ENCODE measurements at places on chromosomes 16 and 17.

DNA sequence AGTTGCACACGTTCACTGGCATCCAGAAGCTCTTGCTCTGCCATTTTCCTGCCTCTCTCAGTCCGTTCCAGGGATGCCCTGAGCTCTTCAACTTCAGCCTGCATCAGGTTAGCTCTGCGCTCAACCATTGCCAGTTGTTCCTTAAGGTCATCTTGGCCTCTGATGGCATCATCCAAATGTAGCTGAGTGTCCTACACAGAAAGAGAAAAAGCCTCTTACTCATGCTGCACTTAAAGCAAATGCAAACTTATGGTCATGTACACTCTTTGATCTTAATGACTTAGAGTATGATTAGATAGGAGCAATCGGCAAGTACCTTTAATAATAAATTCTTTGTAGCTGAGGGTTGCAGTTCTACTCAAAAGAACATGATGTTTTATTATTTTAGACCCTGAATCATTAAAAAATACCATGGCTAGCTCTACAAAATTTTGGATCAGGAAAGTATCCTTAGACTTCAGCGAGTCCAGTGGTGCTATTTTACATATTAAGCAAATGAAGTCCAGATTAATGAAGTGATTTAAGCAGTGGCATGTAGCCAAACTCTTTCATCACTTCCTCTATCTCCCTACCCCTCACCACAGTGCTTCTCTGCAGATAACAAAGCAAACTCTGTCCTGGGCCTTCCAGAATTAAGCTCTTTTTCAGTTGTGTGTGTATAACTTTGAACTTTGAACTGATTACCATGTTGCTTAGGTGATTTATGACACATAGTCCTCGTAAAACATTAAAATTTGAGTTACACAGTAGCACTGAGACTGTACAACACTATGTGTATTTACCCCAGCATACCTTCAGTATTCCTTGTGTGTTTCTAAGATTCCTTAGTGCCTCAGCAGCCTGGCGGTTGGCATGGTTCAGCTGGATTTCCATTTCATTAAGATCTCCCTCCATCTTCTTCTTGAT is 22.1 kb downstream of the MYH4 start:
- DNase-seq, result no peak

DNA sequence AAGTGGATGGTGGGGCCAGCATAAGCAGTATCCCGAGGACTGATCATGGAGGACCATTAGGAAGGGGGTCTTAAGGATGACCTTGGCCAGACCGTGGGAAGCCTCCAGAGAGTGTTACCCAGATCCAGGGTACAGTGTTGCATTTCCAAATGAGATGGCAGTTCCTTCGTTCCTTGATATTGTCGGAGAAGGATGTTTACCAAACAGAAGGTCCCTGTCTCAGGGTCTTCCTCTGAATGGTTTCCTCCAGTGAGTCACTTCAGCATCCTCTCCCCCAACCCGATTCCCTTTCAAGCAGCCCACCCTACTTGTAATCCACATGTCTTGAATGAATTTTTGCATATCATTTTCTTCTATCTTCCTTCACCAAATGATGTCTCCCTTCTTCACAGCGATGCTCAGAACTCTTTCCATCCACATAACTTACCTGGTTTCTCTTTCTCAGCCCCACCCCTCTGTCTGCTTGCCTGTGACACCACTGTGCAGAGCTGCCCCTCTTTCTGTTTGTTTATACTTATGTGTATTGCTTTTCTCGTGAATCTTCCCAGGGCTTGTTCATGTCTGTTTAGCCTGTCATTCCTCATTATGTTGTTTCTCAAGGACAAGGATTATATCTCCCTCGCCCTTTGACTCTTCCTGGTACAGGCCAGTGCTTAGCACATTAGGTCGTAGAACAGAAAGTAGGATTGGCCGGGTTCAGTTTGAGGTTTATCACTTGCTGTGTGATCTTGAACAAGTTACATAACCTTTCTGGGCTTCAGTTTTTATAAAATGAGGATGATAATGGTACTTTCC is 5.7 kb downstream of the GOSR2 start:
- no peak for DNase-seq

GRCh38 chr17:67456103-67456502 is 79.0 kb downstream of the PITPNC1 start:
- DNase-seq, result no peak

DNA sequence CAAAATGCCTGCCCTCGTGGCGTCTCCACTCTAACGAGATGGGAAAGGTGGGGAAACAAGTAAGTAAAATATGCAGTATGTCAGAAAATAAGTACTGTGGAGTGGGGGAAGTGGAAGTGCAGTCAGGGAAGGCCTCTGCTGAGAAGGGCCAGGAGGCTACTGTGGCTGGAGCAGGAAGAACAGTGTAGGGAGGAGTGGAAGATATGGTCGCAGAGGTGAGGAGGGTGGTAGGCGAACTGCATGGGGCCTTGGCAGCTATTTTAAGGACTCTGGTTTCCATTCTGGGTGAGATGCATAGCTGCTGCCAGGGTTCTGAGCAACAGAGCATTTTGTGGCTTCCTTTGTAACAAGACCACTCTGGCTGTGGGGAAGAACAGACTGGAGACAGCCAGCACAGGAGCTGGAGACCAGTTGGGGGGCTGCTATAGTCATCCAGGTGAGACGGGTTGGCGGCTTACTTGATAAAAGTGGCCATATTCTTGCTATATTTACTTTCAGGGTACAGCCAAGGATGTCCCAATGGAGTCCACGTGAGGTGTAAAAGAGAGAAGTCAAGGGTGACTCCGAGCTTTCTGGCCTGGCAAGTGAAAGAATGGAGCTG is 42.6 kb downstream of the CYTH1 start:
- no peak for DNase-seq

DNA sequence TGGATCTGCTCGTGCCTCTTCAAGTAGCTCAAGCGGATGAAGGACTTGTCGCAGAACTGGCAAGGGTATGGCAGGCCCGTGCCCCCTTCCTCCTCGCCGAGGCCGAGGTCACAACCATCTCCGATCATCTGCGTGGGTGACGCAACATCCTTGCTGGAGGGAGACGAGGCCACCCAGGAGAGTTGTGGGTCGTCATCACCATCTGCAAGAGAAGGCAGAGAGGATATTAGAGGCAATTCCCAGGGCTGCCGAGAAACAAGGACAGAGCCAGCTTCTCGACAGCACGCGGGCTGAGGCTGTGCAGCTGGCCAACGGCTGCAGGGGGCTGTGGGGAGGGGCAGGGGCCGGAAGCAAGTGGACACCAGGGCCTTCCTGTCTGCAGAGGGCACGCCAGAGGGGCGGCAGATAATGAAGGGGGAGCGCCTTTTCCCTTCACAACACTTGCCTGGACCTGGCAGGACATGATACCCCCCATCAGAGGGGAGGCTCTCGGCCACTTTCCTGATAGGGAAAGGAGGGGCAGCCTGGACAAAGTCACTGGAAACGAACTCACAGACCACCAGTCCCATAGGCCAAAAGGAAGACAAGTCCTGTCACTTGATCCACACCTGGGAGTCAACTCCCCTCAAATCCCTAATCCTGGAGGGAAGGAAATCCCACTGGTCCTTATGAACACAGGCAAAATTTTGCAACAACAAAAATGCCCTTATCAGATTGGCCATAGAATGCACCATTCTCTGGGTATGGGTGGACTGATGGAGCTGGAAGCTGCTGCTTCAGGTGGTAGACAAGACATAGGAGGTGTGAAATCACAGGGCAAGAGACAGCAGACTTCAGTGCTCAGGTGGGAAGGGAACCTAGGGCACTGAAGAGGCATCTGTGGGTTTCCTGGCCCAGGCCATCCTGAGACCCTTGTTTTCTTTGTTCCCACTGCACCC is 217.0 kb downstream of the ZNF423 start:
- no peak for DNase-seq

DNA sequence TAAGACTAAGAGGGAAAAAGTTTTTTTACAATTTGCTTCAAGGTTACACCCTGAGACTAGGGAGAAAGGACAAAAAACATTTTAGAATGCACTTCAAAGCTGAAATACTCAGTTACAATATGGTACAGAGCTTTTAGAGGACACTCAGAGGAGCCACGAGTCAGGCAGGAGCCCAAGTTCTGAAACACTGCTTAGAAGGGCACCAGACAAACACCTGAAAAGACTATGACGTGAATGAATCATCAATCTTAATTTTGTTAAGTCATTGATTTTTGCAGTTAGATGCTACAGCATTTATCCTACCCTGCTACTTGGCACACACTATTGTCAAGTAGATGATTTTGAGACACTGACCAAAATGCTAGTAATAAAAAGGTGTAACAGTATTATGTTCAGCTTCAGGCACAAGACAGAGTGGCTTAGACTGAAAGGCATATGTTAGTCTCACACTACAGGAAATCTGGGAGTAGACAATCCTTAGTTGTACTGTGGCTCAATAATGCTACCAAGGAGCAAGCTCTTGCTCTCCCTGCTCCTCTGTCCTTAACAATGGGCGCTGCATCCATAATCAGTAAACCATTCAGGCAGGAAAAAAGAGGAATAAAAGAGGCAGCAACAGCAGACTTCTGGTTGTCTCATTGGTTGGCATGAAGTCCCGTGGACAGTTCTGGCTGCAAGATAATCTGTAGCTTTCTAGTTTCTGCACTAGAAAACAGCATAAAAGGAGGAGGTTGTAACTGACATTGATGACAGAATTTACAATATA is 151.8 kb downstream of the ABCA8 start:
- DNase-seq, result no peak

GRCh38 chr16:683396-684070 is 601 bp downstream of the JMJD8 start:
- no peak for DNase-seq

DNA sequence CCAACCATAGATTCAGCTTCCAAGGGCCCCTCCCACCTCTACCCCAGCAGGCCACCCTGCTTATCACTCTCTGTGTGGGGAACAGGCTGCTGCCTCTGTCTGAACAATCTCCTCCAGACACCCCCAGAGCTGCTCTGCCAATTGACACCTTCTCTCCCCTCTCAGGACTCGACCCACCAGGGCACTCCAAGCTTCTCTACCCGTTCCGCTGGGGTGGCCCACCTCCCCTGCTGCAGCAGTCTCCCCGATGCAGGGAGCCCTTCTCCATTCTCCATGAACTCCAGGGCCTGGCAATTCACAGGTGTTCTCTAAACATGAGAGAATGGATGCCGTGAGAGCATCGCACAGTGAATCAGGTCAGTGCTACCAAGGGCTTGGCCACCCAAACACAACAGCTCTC is 28.3 kb upstream of the FAAP100 start:
- DNase-seq, result no peak

- peak; percentile 46 for DNase-seq
Measured at GRCh38 chr16:22353191-22353919, 21.1 kb downstream of the CDR2 start.

- DNase-seq, result no peak
Measured at GRCh38 chr17:56148333-56148732, 4.9 kb upstream of the ANKFN1 start.

DNA sequence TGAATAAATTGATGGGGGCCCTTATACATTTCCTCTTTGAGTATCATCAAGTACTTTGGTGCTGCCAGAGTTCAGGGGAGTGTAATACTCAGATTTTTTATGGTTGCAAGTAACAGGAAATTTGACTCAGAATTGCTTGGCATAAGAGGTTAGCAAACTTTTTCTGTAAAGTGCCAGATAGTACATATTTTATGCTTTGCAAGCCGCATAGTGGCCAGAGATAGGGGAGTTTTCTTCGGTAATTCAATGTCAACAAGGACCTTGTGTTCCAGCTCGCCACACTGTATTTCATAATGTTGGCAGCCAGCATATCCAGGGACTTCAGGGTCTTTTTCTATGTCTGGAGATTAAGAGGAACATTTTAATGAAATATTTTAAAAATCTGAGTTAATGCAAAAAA is 51.0 kb upstream of the MARCHF10 start:
- DNase-seq, result no peak

DNA sequence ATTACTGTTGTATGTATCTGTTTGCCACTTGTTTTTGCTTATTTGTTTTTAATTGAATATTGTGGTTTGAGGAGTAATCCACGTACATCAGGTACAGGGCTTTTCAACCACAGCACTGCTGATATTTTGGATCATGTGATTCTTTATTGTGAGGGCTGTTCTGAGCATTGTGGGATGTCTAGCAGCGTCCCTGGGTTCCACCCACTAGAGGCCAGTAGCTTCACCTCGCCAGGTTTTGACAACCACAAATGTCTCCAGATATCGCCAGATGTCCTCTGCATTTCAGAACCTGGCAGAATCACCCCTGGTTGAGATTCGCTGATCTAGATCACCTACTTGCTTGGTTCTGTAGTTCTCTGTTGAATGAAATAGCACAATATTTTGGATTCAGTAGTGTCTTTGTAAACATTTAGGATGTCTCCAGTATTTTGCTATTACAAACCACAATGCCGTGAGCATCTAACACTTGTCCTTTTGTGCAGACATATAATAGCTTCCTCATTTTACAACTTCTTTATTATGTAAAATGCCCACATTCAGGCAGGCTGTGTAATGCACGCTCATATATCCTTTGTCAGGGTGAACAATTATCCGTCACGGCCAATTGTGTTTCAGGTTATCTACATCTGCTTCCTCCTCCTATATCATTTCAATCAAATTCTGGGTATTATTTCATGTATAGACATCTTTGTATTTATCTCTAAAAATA is 380.3 kb downstream of the SNX29 start:
- no peak for DNase-seq

- no peak for DNase-seq
Measured at GRCh38 chr17:35103271-35103670, 16.4 kb downstream of the RAD51D start.

- DNase-seq, result no peak
Measured at GRCh38 chr17:8725881-8726876, 18.5 kb downstream of the CCDC42 start.

GRCh38 chr17:11334493-11334892 is 93.5 kb downstream of the SHISA6 start:
- DNase-seq, result no peak

DNA sequence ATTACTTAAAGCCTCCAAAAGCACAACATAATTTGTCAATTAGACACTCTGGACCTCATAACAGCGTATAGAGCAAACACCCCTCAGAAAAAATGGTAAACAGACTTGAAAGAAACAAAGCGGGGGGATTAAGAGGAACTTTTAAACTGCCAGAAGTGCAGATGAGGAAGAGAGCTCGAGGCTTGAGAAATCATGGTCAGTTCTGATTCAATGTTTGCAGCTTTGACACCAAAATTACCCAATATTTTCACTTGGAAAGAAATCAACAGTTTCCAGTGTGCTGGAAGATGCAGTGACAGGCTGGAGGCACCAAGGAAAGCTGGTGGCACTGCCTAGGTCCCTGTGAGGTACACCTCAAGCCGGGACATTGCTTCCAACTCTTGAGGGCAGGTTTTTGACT is 180.9 kb upstream of the TOX3 start:
- no peak for DNase-seq

DNA sequence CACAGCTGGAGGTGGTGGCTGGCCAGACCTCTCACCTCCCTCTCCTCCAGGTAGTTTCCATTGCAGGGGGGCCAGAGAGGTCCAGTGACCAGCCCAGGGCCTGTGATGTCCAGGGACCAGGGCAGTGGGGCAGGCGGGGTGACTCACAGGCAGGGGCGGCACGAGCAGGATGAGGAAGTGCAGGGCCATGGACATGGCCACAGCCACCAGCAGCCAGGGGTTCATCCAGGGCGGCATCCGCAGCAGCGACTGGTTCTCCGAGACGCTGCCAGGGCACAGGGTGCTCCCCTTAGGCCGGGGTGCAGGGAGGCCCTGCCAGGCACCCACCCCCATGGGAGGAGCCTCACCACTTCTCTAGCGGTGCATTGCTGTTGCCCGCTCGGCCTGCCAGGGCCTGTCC is 12.9 kb upstream of the P2RX1 start:
- DNase-seq, result no peak
